ENCODE measurements at places on chromosomes 5 and 9. TPM values are rescaled to one million over a fixed set of nuclear protein-coding genes. Genes with fewer than 3 reads are reported as not detected.

The SPATA31C1 gene
- not detected for total RNA-seq

The BARHL1 gene
- total RNA-seq, result not detected

The CNTNAP3B gene
- 11.8 TPM for total RNA-seq

The IRX1 gene
- 19.0 TPM for total RNA-seq

The LAMC3 gene
- 3.8 TPM for total RNA-seq

The LCN10 gene
- total RNA-seq, result not detected

DNA sequence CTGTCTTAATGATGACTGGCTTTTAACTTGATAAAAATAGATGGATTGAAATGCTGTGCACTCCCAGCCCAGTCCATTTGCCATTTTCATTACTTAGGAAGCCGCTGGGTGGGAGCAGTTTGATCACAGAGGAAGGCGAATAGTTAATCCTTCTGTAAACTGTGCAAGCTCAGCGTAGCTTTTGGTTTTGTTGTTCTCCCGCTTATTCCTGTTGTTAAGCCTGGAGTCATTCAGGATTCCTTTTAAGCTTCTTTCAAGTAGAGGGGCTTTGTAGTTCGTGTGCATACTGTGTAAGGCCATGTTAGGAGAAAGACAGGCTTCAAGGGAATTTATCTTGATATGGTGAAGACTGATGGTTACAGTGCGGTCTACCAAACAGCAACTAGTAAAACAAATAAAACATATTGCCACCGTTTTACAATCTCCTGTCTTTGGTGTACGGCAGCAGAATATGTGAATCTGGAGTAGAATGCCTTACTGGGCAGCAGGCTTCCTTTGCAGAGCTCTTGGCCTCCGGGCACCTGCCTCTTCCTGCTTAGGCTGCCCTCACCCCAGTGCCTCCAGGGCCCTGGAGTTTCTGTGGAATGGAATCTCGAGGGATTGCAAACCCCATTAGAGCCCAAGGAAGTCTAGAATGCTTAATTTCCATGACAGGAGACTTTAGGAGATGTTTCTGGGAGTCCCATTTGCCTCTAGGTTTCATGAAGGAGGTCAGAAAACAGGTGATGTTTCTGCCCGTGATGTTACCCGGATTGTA, 141.4 kb downstream of the TRIO start:
- no peak for DNase-seq

DNA sequence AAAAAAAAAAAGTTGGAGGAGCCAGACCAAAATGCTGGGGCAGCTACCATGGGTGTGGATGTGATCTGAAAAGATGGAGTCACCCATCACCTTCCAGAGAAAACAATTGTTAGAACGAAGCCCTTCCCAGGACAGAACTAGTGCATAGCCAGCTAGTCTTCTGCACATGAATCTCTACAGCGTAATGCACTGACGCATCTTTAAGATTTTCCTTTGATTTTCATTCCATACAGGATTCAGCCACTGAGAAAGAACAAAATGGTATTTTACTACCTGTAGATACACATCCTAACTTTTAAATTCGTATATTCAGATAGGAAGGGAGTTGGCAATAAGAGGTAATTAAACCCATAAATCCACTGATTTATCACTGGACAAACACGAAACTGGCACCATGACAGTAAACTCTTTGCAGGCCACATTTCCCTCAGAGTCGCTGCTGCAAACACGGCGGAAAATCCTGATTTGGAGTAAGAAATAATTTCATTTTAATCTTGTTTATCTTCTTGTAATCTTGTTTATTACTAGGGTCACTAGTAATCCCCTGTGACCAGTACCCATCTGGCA, 206.6 kb downstream of the SPOCK1 start:
- DNase-seq, result no peak

GRCh38 chr9:124758061-124758460, 13.1 kb downstream of the NR6A1 start:
- DNase-seq, result no peak

DNA sequence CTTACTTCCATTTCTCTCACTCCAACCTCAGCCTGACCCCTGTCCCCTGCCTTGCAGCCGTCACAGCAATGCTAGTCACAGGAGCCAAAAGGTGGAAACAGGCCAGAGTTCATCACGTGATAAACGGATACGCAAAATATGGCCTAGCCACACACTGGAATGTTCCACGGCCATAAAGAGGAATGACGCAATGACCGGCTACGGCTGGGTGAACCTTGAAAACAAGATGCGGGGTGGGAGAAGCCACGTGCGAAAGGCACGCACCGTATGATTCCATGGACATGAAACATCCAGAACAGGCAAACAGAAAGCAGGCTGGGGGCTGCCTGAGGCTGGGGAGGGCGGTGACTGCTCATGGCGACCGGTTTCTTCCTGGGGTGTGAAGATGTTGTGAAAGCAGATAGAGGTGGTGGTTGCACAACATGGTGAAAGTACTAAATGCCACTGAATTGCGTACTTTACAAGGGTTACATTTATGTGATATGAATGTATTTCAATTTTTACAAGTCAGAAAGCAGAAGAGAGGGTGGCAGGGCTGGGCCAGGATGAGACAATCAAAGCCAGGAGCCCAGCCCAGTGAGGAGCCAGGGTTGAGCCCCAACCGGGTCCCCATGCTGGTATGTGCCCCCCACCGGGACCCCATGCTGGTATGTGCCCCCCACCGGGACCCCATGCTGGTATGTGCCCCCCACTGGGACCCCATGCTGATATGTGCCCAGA, 117.8 kb upstream of the SARDH start:
- DNase-seq, result peak; percentile 64

DNA sequence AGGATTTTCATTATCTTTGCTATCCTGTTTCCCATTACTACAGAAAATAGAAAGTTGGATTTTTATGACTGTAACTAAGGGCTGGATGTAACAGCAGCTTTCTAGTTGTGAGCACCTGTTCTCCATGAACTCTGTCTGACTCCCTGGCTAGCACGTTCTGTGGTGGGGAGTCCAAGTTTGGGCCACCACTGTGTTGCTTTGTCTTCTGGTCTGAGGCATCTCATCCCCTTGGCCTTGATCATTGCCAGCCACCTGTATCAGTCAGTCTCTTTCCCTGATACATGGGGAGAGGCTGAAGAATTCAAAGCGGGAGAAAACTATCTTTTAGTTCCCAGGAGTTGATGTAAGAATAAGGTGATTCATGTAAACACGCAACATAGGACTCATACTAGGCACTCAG, 33.4 kb downstream of the WDR70 start:
- DNase-seq, result no peak

- no peak for DNase-seq
Measured at GRCh38 chr5:40240111-40240510, 439.6 kb upstream of the PTGER4 start.

DNA sequence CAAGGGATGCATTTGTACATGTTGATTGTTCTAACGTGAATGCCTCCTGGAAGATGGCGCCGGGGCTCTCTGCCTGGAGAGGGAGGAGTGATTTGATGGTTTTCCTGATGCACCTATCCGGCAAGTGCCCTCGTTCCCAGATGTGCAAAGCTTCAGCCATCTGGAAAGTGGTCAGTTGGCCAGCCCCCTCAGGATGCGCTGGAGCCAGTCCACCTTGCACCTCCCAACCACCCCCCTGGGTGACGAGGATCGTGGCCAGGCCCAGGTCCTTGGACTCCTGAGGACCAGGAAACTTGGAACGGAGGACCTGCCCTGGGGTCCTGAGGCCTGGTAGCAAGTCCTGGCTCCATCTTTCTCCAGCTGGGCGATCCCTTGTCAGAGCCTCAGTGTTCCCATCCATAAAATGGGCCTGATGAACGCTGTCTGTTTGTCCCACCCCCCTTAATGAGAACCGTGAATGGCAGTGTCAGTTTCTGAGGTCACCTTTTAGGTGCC, 23.6 kb upstream of the RNU6ATAC start:
- no peak for DNase-seq

GRCh38 chr9:126595982-126596381, 17.7 kb upstream of the LMX1B start:
- DNase-seq, result no peak

Data from Daoy (cell line).